ENCODE measurements at places on chromosomes 6 and 20. TPM values are rescaled to one million over a fixed set of nuclear protein-coding genes. Genes with fewer than 3 reads are reported as not detected.

The NRSN1 gene
- not detected for polyA plus RNA-seq

The FOXF2 gene
- polyA plus RNA-seq = not detected

The MUC21 gene
- not detected for polyA plus RNA-seq

The IMPG1 gene
- polyA plus RNA-seq = not detected

The PACSIN1 gene
- 0.18 TPM for polyA plus RNA-seq

The MICB gene
- polyA plus RNA-seq = 24.5 TPM

The HLA-G gene
- 3.2 TPM for polyA plus RNA-seq

The NKX2-2 gene
- not detected for polyA plus RNA-seq

The UBD gene
- not detected for polyA plus RNA-seq

The ASXL1 gene
- polyA plus RNA-seq = 93.0 TPM
